Left cardiac atrium (tissue), 4 donors: ENCODE measurements at places on chromosomes 12 and 14. TPM values are rescaled to one million over a fixed set of nuclear protein-coding genes. Genes with fewer than 3 reads are reported as not detected.
A peak's percentile ranks its signal among the peaks of the same experiment; 100 is the strongest.

DNA sequence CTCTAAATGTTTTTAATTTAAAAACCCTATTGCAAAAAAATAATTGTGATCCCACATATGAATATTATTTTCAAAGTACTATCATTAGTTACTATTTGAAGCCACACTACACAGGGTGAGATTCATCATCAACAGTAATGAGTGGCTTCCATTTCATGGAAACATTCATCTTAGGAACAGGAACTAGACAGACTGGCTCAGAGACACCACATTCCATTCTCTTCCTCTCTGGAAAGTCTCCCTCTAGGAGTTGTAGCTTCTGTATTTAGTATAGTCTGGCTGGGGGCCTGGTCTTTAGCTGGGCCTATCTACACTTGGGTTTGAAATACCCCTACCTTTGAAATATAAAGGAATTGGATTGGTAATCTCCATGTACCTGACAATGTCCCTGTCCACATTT lies 6.2 kb upstream of the VDR start:
- no peak for DNase-seq

DNA sequence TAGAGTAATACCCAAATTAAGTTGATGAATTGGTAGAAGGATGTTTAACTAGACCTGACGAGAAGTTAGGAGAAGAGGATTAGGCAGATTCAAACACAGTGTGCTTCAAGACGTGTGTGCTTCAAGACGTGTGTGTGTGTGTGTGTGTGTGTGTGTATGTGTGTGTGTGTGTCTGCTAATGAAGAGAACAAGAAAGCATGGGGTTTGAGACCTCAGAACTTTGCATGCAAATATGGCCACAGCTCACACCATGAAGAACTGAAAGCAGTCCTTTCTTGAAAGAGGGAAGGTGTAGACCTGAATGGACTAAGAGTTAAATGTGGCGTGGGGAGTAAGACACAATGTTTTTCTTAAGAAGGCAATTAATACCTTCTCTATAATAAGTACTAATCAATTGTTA lies 32.5 kb upstream of the SSPN start:
- DNase-seq = no peak

- DNase-seq = no peak
Observed at GRCh38 chr12:32217354-32218310, 111.0 kb downstream of the BICD1 start.

DNA sequence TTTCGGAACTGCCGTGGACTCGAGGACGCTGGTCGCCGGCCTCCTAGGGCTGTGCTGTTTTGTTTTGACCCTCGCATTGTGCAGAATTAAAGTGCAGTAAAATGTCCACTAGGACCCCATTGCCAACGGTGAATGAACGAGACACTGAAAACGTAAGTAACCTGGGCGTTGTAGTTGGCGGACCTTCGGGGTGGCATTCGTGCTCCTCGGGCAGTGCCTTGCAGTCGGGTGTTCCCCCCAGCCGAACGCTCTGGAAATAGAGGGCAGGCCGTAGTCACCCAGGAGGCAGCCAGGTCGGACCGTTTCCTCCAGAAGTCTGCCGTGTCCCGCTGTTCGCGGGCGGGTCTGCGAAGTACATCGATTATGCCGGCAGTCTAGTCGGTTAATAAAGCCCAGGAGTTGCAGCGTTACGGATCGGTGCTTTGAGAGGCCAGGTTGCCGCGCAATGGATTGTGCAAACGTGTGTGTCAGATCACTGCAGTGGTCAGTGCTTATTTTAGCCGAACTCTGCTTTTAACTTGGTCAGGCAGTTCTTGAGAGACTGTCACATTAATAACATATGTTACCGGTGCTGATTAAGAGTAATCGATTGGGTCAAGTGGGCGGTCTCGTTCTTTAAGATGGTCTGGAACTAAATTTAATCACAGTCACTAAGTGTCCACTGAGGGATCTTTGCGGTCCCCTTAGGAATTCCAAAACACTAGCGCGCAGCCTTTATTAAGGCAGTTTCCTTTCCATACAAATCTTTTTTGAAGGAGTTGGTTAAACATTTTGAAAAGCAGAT lies 906 bp downstream of the MARK3 start:
- no peak for DNase-seq

- no peak for DNase-seq
Observed at GRCh38 chr14:96589577-96589976, 87.4 kb downstream of the PAPOLA start.

DNA sequence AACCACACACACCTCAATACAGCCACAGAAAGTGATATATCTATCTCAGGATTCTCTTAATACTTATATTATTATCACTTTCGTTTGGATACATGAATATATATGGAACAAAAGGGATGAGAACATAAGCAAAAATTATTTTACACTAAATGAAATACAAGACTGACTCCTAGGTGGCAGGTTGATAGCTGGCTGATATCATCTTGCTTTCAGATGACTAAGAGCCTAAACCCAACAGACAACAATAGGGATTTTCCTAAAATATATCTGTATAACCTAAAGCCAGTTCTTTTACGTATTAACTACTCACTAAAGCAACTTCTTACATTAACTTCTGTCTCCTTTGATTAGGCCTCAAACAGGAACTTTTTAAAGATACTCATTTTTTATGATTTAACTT lies 65.1 kb downstream of the BAZ1A start:
- DNase-seq = no peak

GRCh38 chr14:24463017-24463883 lies 20.7 kb upstream of the SDR39U1 start:
- DNase-seq = no peak

Gene SYNE3
- 34.3 TPM for total RNA-seq

DNA sequence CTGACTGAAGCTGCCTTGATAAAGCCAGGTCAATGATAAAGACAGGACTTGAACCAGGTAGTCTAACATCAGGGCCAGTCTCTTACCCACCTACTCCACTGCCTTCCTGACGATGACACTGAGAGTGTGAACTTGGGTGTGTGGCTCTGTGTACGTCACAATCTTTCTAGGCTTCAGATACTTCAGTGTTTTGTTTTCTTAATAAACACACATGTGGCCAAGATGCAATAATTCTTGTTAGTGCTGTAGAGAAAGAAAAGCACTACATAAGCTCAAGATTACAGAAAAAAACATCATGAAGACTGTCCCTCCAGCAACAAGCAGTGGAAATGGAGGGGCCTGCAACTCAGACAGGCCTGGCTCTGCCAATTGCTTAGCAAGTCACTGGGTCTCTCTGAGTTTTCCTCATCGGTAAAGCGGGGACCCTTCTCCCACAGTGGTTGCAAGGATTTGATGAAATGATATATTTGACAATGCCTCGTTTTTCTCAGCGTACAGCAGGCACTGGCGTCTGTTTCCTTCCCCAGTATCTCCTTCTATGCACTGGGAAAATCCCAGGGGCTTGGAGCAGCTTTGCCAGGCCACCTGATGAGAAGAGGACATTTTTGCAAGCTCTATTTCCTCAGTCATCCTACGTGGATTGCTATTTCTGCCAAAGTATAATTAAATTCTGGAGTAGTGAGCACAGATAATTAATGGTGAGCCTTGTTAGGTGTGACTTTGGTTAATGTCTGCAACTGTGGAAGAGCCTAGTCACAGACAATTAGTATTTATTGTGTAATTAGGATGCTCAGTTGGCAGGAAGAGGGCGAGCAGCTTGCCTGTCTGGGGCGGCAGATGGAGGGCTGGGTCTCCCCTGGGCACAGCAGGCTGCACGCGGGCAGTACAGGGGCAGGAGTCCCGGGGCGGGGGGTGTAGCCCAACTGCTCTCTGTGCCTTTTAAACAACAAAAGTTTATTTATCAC lies 55.8 kb upstream of the CHGA start:
- no peak for DNase-seq

DNA sequence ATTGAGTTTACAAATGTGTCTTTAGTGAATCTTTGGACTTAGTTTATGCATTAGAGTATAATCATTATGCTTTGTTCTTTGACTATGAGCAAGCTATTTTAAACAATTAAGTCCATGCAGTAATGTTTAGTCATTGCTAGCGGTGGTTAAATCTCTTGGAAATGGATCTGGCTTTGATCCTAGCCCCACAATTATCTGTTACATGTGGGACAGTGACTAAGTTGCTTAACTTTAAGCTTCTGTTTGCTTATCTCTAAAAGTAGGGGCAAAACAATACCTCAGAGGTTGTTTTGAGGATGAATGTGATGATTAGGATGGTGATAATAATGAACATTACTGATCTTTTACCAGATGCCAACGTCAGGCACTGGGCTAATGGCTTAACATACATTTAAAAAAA lies 124.2 kb downstream of the NPAS3 start:
- DNase-seq = no peak

DNA sequence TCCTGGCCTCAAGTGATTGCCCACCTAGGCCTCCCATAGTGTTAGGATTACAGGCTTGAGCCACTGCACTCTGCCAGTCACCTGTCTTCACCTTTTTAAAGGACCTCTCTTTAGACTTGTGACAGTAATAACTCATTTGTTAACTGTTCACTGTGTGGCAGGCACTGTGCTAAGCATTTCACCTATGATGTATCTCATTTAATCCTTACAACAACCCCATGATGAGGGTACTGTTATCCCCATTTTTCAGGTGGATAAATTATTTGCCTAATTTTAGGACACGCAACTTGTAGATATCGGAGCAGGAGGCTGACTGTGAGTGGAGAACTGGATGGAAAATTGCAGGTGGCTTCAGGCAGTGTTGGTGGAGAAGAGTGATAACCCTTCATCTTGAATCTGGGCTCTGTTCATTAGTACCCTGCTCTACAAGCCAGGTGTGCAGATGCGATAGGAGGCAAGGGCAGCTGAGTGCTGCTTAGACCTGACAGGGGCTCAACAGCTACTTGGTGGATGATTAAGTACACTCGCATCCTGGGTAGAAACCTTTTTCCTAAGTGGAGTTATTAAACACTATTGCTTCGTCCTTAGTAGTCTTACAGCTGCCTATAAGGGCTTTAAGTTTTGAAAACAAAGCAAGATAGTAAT lies 2.7 kb downstream of the TCTN1 start:
- DNase-seq = no peak

Gene WNT5B
- total RNA-seq = 5.0 TPM

DNA sequence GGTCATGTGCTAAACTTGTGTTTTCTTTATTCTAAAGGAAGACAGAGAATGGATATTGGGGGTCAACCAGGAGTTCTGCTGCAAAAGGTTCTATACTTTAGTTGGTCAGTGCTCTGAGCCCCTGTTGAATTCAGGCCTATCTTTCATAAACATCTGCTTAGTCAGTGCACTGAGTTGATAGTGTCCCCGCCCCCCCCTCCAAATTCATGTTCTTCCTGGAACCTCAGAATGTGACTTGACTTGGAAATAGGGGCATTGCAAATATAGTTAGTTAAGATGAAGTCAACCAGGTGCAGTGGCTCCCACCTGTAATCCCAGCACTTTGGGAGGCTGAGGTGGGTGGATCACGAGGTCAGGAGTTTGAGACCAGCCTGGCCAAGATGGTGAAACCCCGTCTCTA lies 23.3 kb downstream of the CHST11 start:
- DNase-seq = no peak

- no peak for DNase-seq
Observed at GRCh38 chr14:54713379-54713778, 146.5 kb downstream of the SAMD4A start.

DNA sequence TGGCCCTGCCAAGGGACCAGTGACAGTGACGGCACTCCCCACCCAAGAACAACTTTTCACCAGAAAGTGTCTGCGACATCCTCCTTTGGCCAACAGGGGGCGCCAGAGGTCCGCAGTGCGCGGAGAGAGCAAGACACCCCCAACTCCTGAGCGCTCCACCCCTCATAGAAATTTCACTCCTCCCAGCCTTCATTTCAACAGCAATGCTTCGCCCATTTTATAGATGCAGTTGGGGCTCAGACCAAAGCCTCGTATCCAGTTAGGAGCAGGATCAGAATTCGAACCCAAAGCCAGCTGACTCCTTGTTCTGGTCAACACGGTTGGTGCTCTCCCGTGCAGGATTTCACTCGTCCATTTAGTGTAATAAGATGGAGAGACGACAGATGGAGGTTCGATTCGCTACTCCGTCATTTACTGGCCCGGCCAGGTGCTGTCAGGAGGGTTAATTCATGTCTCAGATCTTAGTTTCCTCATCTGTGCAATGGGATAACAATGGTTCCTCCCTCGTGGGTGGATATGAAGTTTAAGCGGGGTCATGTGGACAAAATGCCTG lies 2.4 kb upstream of the POP5 start:
- peak; percentile 77 for DNase-seq

Gene OR6C6
- total RNA-seq = not detected

- DNase-seq = no peak
Observed at GRCh38 chr14:76376409-76376877, 506 bp downstream of the ESRRB start.

DNA sequence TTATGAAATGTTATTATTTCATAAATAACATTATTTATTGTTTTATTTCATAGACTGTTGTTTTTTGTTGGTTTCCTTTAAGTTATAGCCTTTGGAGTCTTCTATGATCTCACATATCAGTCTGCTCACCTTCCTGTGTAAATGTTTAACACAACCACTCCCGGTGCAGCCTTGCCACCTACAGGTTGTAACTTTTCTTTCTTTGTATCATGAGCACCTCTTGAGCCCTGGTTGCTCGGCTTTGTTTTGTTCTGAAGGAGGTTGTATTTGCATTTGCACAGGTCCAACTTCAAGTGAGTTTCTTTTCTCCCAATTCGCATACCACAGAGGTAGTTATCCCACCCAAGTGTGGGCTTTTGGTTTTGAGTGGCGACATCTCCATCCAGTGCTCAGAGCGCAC lies 121.4 kb downstream of the SLC15A4 start:
- no peak for DNase-seq

Gene SLC6A13
- 1.3 TPM for total RNA-seq

- no peak for DNase-seq
Observed at GRCh38 chr12:40464121-40464520, 228.1 kb upstream of the CNTN1 start.

DNA sequence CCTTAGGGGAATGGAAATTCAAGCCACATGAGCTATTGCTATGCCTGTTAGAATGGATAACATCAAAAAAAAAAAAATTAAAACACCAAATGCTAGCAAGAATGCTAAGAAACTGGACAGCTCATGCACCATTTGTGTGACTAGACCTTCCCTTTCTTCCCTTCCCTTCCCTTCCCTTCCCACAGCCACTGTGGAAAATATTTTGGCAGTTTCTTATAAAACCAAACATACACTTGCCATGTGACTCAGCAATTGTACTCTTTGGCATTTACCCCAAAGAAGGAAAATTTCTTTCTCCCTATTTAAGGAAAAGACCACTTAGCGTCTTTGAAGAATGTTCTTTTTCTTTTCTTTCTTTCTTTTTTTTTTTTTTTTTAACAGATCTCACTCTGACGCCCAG lies 49.1 kb upstream of the FKBP4 start:
- DNase-seq = no peak

Gene TAS2R9
- not detected for total RNA-seq

Gene TUBA1C
- 99.9 TPM for total RNA-seq

- peak; percentile 10 for DNase-seq
Observed at GRCh38 chr12:132484891-132485441, 5.0 kb upstream of the FBRSL1 start.

DNA sequence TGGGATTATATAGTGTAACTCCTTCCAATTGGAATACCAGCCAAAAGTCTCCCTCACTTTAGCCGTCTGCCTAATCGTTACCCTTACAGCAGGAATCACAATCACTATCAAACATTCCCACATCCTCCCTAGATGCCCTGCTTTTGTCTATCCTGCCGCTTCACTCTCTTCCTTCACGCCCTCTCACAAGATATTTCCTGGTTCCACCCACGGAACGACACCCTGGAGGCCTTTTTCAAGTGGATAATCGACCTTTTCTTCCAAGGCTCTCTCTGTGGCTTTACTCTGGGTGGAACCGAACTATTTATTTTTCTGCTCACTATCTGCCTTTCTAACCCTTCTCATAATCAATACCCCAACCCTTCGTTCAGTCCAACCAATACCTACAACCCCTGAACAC lies 58.9 kb downstream of the MOK start:
- no peak for DNase-seq

Gene KLHL28
- 10.5 TPM for total RNA-seq
